Fibroblast of skin of right quadriceps (primary cell): ENCODE measurements at places on chromosomes 3 and 15.

- peak; percentile 29 for DNase-seq
Observed at GRCh38 chr3:32340039-32340438, 51.6 kb upstream of the CMTM7 start.

DNA sequence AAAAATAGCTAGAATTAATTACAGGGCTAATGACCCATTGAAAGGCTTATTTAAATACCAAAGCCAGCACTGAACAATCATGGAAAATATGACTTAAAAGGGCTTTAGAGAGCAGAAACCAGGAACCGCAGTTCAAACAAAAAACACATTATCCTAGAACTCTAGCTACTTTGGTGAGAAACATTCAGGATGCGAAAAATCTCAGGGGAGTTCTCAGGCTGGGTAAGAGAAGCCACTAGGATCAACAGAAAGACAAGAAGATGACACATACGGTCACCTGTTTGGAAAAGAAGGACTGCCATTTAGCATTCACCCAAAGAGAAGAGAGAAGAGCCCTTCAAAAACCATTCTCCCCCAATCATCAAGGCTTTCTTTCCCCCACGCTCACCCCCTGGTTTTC is 75.6 kb upstream of the ICE2 start:
- DNase-seq = no peak

DNA sequence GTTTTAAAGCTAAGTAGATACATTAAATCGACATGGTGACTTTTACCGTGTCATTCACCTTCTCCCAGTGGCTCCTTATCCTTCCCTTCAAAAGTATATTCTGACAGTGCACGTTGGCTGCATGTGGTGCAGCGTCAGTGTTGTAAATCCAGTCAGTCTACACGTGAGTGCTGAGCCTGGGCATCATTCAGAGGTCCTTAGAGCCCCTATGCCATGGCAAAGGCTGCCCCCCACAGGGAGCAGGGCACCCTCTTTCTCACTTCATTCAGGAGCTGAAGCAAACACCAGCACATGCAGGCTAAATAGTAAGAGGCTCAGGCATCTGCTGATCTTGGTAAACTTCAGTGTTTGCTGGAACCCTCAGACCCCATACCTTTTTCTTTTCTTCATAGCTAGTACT is 43.3 kb downstream of the RASGRP1 start:
- no peak for DNase-seq

DNA sequence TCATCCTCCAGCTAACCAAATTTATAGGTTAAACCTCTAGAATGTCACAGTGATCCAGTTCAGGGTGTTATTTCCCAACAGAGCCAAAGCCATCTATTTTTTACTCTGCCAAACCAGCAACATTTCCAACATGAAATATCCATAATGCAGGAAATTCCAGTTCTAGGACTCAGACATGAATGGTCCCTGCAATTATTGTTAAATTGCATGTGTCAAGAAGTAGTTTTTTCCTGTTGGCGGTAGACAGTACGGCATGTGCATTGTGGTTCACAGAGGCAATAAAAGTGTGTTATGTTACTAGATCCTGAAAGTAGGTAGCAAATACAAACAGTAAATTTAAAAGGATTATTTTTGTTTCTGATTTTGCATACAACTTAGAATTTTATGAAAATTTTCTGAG is 215.7 kb upstream of the THBS1 start:
- peak; percentile 89 for DNase-seq

DNA sequence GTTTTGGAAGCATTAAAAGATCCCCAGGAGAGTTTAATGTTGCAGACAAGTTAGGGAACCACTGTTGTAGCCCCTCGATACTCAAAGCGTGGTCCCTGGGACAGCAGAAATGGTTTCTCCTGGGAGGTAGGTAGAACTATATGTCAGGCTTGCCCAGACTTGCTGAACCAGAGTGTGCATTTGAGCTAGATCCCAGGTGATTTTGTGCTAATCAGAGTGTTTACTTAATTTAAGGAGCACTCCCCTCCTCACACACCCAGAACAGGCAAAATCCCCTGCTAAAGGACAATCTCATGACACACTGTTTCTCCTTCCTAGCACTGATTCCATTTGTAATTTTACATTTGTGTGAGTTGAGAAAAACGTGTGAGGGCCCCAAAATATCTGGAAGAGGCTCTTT is 24.3 kb downstream of the LMCD1 start:
- DNase-seq = no peak

GRCh38 chr15:43095243-43095642 is 10.6 kb downstream of the UBR1 start:
- no peak for DNase-seq

GRCh38 chr15:60047701-60048100 is 43.6 kb downstream of the FOXB1 start:
- DNase-seq = peak; percentile 17

GRCh38 chr15:101175401-101175800 is 76.4 kb downstream of the CHSY1 start:
- DNase-seq = no peak

- DNase-seq = peak; percentile 56
Observed at GRCh38 chr15:95556866-95557225, 773.7 kb upstream of the NR2F2 start.

GRCh38 chr15:73677146-73677607 is 7.0 kb upstream of the CD276 start:
- DNase-seq = peak; percentile 49

DNA sequence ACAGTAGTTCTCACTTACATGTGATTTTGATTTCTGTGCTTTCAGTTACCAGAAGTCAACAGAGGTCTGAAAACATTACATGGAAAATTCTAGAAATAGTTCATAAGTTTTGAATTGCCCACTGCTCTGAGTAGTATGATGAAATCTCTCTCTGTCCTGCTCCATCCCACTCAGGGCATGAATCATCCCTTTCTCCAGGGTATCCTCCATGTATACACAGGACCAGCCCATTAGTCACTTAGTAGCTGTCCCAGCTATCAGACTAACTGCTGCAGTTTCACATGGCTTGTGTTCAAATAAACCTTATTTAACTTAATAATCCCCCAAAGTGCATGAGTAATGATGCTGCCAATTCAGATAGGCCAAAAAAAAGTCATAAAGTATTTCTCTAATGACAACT is 38.6 kb downstream of the EPHA3 start:
- peak; percentile 95 for DNase-seq

DNA sequence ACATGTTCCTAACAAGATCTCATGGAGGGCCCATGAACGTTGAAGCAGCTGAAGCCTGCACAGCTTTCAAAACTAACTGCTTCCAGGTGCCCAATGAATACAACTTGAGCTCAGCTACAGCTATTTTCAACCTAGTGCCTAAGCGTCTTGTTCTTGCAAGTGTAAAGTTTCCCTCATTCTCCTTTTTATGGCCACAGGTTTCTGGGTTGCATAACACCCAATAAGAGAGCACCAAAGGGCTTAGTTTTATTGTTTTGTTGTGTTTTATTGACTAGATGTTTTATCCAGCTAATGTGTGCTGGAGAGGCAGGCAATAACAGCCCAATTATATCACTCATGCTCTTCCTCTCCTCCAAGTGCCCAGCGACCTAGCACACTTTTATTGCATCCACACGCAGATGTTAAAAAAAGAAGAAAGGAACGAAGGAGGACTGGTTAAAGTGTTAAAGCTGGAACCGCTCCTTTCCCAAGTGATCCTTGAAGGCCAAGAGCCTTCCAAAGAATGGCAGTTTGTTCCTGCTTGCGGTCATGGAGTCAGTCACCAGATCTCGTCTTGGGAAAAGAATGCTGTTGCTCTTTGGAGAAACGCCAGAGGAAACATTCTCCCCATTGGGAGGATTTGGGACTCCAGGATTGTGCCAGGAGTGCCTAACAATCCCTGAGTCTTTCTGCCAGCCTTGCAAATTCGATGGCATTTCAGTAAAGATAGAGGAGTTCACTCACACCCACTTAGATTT is 156.9 kb downstream of the MEX3B start:
- DNase-seq = peak; percentile 82

DNA sequence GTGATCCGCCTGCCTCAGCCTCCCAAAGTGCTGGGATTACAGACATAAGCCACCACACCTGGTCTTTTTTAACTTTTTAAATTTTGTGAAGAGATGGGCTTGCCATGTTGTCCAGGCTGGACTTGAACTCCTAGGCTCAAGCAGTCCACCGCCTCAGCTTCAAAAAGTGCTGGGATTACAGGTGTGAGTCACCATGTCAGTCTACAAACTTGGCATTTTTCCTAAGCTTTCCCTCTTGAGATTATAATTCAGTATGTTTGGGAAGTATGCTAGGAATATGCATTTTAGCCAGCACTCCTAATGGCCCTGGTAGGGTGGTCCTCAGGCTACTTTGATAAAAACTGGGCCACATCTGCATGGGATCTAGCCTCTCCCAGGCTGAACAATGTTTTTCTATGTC is 4.4 kb downstream of the WDR73 start:
- DNase-seq = no peak

DNA sequence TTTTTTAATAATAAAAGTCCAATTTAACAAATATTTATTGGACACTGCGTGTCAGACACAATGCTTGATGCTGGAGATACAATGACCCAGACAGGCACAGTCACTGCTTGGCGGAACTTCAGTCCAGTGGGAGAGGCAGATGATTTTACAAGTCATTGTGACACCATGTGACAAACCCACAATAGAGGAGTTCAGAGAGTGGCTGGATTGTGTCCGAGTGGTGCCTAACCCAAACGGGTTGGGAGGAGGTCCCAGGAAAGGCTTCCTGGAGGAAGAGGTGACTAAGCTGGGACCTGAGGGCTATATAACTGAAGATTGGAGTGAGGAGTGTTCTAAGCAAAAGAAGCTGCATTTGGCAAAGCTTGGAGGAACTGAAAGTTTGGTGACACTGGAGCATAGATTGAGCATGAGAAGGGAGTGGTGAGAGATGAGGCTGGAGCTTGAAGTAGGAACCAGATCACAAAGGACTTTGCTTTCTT is 41.4 kb downstream of the CRTC3 start:
- no peak for DNase-seq
